NT2/D1 (cell line): ENCODE measurements at places on chromosomes 11 and 22.

DNA sequence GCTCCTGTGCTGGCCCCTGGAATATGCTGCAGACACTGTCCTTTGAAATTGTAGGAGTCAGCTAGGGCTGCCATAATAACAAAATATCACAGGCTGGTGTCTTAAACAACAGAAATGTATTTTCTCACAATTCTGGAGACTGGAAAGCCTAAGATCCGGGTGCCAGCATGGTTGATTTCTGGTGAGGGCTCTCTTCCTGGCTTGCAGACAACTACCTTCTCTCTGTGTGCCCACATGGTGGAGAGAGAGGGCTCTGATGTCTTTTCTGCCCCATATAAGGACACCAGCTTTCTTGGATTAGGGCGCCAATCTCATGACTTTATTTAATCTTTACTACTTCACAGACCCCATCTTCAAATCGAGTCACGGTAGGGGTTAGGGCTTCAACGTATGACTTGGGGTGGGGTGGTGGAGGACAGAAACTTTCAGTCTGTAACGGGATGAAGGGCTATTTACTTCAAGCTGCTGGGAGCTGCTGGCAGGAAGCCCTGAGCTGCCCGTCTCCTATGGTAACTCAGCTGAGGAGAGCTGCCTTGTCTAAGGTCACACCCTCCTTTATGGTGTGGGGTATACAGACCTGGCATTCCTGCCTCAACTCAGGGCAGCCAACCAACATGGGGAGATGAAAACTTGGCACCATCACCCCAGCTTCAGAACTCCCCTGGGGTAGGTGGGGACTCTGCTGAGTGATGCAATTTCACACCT, 142.9 kb upstream of the ZBED5 start:
- no peak for DNase-seq

DNA sequence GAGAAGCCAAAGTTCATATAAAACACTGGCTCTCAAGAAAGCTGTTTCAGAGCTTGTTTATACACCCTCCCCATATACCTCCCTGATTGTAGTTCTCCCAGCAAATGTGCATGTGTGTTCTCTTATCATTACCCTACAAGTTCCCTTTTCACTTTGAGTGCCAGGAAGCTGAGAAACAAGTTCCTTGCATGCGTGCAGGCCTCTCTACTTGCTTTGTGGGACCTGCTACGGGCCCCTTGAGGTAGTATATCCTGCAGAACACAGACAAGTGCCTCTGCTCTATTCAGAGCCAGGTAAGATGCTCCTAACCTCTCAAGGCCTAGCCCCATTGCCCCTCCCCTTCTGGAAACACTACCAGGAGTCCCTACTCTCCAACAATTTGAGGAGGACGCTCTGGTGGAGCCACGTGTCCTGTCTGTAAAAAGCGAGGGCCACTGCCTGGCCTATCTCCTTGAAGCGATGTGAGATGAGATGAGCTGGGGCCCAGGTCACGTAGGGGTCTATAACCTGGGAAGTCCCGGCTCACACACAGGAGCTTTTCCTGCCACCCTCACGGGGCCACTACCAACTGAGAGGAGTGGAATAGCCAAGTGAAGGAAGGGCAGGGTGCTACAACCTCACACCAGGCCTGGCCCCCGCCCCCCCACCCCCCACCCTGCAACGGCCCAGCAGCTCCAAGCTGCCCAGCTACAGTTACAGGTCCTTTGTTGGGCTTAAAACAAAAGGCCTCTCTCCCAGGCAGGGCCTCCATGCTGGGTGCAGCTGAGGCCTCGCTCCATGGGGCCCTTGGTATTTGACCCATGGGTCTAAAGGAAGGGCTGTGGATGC, 2.6 kb upstream of the ATP5MGL start:
- DNase-seq, result no peak

DNA sequence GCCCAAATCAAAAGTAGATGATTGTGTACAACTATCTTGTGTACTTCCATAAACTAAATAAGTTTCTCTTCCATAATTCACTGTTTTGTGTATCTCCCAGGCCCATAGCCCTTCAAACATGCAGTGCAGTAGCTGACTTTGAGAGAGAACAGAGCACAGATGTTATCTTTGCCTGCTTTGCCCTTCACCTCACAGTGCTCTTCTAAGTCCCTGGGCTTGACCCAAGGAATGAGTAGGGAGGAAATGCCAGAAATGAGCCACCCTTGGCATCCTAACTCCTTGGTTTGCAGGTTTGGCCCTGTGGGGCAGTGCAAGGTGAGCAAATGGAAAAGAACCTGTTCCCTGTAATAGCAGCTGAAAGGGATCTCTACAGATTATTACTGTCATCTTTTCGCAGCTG, 79.2 kb downstream of the STIM1 start:
- no peak for DNase-seq

GRCh38 chr11:123212406-123212805, 17.4 kb upstream of the CLMP start:
- DNase-seq, result no peak

- DNase-seq, result no peak
Measured at GRCh38 chr11:65112546-65113360, 1.1 kb downstream of the TM7SF2 start.

GRCh38 chr11:92596596-92597317, 372.1 kb downstream of the FAT3 start:
- DNase-seq, result no peak

DNA sequence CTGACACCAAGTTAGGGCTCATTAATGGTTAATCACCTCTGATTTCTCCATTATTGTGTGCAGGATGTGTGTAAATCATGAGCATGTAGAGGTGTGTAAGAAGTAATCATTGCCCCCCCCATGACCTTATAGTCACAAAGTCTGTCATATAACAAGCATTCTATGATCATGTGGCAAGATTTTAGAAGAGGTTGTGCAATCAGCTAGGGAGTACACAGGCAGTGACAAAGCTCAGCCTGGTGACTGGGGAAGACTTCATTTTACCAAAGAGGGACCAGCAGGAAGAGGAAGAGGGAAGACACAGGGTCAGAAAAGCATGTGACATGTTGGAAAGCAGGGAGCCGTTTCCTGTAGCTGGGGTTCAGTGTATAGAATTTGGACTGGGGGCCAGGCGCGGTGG, 176.5 kb upstream of the LARGE1 start:
- no peak for DNase-seq

GRCh38 chr11:119479685-119480275, 56.8 kb upstream of the THY1 start:
- no peak for DNase-seq
